Fibroblast of gingiva (primary cell): ENCODE measurements at places on chromosomes 5 and 9.

GRCh38 chr5:586751-587285, 25.3 kb upstream of the CEP72 start:
- no peak for DNase-seq

DNA sequence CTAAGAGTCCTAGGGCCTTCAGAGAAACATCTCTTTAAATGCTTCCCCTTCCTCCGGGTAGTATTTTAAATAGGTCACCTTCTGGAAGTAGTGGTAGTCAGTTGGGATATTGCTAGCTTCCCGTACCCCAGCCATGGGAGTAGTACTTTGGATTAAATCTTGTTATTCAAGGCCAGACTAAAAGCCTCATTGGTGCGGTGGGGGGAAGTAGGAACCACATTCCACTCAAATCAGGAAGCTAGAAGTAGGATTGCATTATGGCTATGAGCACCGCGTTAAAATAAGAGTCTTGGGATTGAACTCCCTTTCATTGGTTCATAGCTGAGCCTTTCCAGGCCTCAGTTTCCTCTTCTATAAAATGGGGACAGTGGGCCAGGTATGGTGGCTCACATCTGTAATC, 6.7 kb downstream of the KCNIP1 start:
- no peak for DNase-seq

- DNase-seq: peak; percentile 51
Measured at GRCh38 chr5:54180630-54181031, 129.7 kb downstream of the ARL15 start.

DNA sequence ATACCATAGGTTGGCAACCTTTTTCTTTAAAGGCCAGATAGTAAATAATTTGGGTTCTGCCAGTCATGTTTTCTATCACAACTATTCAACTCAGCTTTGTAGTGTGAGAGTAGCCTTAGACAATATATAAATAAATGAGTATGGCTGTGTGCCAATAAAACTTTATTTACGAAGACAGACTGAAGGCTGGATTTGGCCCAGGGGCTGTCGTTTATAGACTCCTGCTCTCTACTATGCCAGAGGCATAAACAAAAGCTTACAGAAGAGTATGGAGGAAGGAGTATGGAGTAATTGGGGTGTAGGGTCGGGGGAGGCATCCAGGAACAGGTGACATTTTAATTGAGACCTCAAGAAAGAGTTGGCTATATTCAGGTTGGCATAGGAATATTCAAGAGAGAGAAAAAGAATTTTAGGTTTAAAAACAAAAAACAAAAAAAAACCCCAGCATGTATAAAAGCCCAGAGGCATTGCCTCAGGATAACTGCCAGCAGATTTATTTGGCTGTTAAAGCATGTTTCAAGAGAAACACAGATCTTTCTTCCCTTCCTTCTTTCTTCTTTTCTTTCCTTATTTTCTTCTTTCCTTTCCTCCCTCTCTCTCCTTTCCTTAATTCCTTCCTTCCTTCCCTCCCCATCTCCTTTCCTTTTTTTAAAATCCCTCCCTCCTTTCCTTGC, 39.9 kb downstream of the SLIT3 start:
- no peak for DNase-seq

DNA sequence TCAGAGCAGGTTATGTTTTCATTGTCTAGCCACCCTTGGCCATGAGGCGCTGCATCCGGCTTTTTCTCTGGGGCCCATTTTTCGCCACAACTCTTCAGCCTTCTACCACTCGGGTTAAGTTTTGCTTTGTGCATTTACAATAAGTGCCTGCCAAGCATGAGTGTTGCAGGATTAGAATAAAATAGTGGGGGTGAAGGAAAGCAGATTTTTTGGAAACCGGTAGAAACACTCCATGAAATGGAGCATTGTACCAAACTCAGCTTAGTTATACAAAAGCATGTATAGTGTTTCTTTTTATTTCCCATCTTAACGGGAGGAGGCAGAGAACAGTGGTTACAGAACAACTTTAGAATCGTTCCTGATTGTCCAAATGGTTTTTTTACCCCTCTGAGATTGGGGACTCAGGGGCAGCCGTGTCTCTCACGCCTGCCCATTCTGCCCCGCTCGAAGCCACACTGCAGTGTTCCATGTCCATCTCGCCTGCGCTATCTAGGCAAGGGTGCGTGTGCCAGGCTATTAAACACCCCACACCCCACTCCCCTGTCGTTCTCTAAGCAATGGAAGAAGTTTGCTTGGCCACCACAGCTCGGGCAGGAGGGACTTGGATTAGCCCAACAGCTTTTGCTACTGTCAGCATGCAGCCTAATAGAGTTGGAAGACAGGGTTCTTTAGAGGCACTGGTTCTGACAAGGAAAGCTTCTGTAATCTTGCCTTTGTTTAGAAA, 268.8 kb upstream of the WWC1 start:
- DNase-seq: no peak

DNA sequence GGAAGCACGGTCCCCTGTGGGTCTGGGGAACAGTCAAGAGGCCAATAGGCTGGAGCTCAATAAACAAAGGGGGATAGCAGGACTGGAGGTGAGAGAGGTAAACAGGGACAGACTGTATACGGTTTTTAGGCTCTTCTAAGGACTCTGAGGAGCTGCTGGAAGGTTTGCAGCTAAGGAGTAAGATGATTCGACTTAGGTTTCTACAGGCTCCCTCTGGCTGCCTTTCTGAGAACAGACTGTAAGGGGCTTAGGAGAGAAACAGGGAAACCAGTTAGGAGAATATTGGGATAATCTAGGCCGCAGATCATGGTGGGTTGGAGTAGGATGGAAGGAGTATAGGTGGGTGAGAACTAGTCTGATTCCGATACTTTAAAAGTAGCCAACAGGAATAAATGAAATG, 10.4 kb downstream of the CDK5RAP2 start:
- peak; percentile 29 for DNase-seq

DNA sequence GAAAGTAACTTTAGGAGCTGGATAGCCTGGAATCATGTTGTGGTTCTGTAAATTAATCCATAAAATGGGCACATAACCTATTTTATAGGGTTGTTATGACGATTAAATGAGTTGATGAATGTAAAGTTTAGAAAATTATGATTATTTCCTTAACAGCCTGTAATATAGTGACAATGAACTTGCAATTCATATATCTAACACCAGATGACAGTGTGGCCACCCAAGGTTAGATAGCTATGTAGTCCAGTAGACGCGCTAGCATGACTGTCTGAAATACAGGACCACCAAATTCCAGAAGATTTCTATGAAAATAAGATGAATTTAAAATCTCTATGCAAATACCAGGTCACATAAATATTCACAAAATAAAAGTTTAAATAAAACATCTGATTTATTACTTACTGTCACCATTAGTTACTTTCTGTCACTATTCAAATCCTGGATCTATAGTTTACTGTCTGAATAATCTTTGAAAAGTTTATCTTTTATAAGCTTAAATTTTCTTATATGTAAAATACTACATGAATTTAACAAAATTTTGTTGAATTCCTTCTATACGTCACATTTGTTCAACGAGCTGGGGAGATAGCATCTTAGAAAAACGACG, 26.1 kb upstream of the MACIR start:
- peak; percentile 29 for DNase-seq

GRCh38 chr5:181051841-181052671, 12.0 kb downstream of the BTNL9 start:
- no peak for DNase-seq

DNA sequence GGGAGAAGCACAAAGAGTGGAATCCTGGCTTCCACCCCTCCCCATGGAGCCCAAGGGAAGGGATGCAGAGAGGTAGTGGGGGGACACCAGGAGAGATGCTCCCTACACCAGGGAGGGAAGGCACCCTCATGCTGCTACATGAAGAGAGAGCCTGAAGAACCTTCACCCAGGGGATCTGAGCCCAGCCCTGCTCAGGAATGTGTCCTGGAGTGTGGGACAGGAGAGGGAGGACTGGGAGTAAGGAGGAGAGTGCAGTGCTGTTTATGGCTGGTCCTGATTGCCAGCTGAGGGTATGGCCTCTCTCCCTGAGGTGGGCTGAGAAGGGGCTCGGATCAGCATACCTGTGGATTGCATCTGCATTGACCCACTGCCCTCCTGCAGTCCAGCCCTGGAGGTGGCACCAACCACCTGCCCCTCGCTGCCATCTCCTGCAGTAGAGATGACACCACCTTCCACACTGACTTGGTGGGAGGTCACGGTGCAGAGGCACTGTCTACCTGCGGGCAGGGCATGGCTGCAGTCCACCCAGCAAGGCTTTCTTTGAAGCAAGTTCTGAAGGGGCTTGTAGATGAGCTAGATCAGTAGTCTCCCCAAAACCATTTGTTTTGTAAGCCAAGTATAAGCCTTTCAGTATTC, 114.9 kb upstream of the SLC25A48 start:
- DNase-seq: no peak

- no peak for DNase-seq
Measured at GRCh38 chr5:90983148-90983547, 400.0 kb downstream of the ARRDC3 start.

GRCh38 chr9:126722922-126723806, 81.7 kb upstream of the ZBTB43 start:
- DNase-seq: no peak

GRCh38 chr9:98763986-98764745, 32.2 kb downstream of the ANKS6 start:
- no peak for DNase-seq

GRCh38 chr5:97192580-97193354, 9.7 kb upstream of the RIOK2 start:
- DNase-seq: no peak

GRCh38 chr5:134905246-134905996, 490 bp downstream of the PCBD2 start:
- peak; percentile 61 for DNase-seq

DNA sequence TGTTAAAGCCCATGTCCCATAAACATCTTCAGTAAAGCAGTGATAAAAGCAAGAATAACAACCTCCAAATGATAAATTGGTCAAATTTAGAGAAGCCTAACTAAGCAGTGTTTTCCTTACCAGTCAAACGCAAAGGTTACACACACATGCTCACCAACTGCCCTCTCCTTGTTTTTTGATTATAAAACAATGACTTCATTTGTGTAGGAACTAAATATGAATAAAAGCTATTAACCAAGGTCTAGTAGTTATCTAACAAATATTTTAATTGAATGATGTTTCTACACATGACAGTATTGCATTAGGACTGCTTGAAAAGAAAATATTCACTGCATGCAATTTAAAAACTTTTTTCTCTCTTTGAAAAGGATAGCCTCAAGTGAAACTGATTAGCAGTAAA, 36.7 kb downstream of the PCA3 start:
- no peak for DNase-seq

DNA sequence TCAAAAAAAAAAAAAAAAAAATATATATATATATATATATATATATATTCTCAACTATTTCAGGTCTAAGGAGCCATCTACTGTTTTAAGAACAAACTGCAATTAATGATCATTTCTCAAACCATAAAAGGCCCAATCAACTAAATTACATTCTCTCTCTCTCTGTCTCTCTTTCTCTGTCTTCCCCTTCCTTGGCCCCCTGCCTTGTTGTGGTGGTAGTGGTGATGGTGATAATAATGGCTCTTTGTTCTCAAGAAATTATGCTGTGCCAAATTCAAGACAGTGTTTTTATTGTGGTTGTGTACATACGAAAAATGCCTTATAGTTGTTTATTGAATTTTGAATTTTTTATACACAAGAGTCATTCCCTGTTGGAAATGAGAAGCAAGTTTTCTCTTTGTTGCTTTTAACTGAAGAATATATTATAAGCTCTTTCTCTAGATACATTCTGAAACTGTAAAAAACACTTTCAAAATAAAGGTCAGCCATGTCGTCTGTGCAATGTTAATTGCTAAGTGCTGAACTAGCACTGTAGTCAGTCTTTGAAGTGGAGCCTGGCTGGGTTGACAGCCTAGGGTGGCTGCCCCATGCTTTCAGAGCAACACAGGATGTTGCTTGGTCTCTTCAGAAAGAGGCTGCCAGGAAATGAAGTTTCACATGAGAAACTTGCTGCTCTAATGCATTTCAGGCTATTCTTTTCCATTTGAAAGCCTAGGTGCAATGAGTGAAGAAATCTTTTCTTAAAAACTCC, 96.0 kb downstream of the HINT1 start:
- DNase-seq: no peak

DNA sequence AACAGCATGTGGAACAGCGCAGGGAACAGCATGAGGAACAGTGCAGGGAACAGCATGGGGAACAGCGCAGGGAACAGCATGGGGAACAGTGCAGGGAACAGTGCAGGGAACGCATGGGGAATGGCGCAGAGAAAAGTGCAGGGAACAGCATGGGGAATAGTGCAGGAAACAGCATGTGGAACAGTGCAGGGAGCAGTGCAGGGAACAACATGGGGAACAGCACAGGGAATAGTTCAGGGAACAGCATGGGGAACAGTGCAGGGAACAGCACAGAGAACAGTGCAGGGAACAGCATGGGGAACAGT, 2.0 kb downstream of the LCN8 start:
- DNase-seq: no peak
